ENCODE measurements at places on chromosomes 13 and 19. TPM values are rescaled to one million over a fixed set of nuclear protein-coding genes. Genes with fewer than 3 reads are reported as not detected.

DNA sequence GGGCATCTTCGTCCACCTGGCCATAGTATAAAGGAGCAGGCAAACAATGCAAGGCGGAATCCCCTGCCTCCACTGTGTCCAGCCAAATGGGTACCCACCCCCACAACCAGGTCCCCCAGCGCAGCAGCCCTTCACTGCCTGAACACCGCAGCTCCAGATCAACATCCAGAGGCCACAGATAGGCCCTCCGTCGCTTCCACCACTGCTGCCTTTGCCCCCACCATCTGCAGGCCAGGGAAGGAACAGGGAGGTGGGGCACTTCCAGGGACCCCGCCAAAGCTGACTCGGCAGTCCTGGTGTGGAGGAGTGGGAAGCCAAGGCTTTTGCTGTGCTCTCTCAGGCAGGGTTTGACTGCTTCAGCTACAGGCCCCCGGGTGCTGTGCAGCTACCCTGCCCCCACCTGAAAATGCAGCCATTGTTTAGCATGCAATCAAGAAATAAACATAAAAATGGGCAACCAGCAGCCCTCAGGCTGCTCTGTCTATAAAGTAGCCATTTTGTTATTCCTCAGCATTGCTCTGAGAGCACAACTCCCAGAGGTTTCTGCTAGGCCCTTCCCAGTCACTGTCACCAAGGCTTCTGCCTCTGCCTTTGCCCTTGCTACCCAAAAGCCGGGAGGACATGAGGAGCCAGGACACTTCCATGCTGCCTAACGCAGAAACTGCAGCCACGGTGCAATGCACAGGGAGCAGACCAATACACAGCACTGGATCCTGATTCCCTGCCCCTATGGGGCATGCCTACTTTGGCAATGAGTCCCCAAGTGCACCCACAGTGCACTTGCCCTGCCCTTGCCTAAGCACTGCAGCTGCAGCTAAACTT, 733.2 kb upstream of the KLHL1 start:
- H3K4me3 ChIP-seq, result no peak overlapping the region
- DNase-seq, result no peak
- no peak overlapping the region for H3K27ac ChIP-seq

- no peak for DNase-seq
- H3K4me1 ChIP-seq, result peaks cover 14% of the 10 kb centered on the region
- H3K27ac ChIP-seq, result no peak overlapping the region
- no peaks in the 10 kb centered on the region for H3K36me3 ChIP-seq
- no peaks in the 10 kb centered on the region for H3K27me3 ChIP-seq
These were observed 37.7 kb downstream of the ATP11A start for GRCh38 chr13:112727581-112727980.

DNA sequence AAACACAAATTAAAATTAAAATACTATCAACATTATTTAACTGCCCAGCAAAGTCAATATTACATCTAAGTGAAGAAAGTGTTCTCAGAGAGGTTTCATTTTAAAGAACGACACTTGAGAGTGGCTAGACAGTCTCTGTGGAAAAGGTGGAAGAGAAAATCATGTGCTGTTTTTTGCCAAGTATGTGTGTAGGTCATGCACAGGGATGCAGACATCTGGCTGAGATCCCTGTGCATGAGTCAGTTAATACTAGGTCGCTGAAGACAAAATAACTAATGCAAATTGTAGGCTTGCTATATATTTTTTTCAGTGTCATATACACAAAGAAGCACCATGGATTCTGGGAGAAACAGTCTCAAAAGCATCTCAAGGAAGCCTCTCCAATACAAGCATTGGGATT, 44.3 kb upstream of the ENOX1 start:
- H3K27ac ChIP-seq, result no peak overlapping the region
- no peak for DNase-seq
- H3K4me3 ChIP-seq, result no peak overlapping the region
- no peaks in the 10 kb centered on the region for H3K4me1 ChIP-seq
- H3K36me3 ChIP-seq, result no peaks in the 10 kb centered on the region

DNA sequence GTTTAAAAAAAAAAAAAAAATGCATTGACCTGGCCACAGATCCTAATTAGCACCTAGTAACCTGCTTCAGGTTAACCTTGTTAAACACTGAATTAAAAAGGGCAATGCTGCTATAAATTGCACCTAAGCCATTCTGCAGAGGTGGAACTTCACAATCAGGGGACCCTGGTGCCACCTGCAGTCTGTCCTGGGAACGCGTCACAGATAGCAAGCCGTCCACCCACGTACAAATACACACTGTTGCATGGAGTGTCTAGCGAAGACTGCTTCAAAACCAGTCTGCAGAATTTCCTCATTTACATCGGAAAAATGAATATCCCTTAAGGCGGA, 169.3 kb downstream of the COL4A1 start:
- peak; percentile 58 for DNase-seq
- H3K27ac ChIP-seq, result peak overlapping the region; percentile 51
- no peaks in the 10 kb centered on the region for H3K4me1 ChIP-seq
- peak overlapping the region; percentile 33 for H3K4me3 ChIP-seq

DNA sequence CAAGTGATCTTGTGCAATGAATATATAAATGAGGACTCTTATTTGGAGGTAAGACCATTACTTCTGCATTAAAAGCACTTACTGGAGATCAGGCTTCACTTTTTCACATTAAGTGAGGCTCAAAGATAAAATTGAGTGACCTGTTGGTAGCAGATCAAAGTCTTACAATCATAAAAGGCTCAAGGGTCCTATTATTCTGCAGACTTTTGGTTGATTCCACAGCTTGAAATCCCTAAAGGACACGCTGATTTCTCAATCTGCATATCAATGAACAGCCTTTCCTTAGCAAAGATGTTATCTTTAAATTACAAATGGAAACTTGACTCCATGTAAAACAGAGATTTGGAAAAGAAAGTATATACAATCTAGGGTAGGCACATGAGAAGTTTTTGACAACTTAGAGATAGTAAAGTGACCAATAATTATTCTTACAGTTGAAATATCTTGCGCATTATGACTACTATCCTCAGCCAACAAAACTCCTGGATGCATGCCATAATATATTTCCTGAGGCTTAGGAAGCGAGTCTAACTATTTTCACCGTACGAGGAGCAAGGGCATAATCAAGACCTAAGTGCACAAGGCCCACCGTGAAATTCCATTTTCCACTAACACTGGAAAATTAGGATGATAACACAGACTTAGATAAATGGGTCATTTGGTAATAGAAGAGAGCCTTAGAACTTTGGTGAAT, 640.7 kb downstream of the LIG4 start:
- no peaks in the 10 kb centered on the region for H3K27me3 ChIP-seq
- H3K4me1 ChIP-seq, result no peaks in the 10 kb centered on the region
- H3K36me3 ChIP-seq, result no peaks in the 10 kb centered on the region
- no peak overlapping the region for H3K4me3 ChIP-seq

DNA sequence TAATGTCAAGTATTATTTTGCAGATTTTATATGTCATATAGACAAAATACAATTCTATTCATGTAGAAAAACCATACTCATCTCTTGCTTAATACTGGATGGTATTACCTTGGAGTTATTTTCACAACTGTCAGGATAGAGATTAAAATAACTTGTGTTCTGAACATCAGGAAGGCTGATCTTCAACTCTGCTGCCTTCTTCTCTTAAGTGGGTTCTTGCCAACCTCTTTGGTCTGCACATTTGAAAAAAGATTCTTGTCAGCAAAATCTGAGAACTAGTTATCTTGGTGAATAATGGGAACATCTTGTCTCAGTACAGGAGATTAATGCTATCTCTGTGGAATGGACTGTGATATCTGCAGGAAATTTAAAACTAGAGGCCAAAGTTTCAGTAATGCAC, 95.2 kb upstream of the FAM216B start:
- H3K4me1 ChIP-seq, result no peaks in the 10 kb centered on the region
- H3K27me3 ChIP-seq, result no peaks in the 10 kb centered on the region
- H3K4me3 ChIP-seq, result no peak overlapping the region
- H3K27ac ChIP-seq, result no peak overlapping the region

- no peak within 1 kb of the TSS for H3K27ac ChIP-seq
- no peak within 1 kb of the TSS for H3K4me3 ChIP-seq
- no peaks in the 10 kb centered on the region for H3K27me3 ChIP-seq
- peak; percentile 86 for DNase-seq
These were observed at the start of gene CAPS for GRCh38 chr19:5913739-5914357. CAPS (plus strand) TSS chr19:5914254; CDS start chr19:5914407, 153 bp downstream.

DNA sequence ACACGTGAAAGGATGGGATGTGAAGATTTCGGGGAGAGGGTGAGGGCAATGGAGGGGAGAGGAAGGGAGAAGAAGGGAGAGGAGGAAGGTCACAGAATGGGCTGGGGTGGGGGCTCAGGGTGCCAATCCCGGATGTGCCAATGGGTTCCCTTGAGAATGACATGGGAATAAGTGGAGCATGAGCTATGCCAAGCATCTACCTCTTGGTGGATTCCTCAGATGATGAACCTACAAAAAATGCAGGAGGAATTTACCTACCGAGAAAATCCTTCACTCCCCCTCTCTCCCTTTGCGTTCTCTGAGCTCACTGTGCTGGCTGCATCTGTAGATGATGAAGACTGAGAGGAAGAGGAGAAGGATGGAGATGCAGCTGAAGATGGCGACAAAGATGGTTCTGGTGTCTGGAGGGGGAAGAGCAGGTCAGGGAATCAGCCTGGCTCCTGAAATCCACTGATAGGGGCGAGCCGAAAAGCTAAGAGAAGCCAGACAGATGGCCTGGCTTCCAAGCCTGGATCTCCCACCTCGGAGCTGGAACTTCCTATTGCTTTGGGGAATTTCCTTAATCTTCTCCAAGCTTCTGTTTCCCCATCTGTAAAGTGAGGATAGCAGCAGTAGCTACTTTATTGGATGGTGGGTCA, 21.6 kb downstream of the VSTM1 start:
- H3K4me1 ChIP-seq, result no peaks in the 10 kb centered on the region
- H3K36me3 ChIP-seq, result no peaks in the 10 kb centered on the region
- H3K27me3 ChIP-seq, result no peaks in the 10 kb centered on the region
- no peak for DNase-seq

GRCh38 chr13:78978381-78978998, 319.5 kb upstream of the OBI1 start:
- no peaks in the 10 kb centered on the region for H3K36me3 ChIP-seq
- H3K27ac ChIP-seq, result no peak overlapping the region
- H3K27me3 ChIP-seq, result peaks cover 6% of the 10 kb centered on the region
- peak; percentile 59 for DNase-seq
- no peaks in the 10 kb centered on the region for H3K4me1 ChIP-seq
- no peak overlapping the region for H3K4me3 ChIP-seq

DNA sequence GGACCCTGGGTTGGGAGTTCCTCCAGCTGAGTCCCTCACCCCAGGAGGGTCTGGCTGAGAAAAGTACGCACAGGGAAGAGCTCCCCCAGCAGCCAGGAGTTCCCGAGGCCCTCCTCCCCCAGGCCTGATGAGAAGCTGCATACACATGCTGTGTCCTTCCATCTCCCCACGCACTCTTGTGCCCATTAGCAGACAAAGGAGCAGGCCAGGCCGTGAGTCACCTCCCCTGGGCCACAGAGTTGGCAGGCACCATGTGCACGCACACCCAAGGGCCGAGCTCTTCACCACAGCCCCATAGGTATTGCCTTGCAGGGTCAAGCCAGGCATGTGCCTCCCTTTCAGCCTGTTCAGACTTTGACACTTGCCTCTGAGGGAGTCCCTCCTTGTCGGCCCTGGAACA, 17.5 kb downstream of the MAU2 start:
- DNase-seq, result peak; percentile 66
- peaks cover 4% of the 10 kb centered on the region for H3K4me1 ChIP-seq
- H3K4me3 ChIP-seq, result no peak overlapping the region
- no peaks in the 10 kb centered on the region for H3K27me3 ChIP-seq

- no peak overlapping the region for H3K4me3 ChIP-seq
- no peaks in the 10 kb centered on the region for H3K4me1 ChIP-seq
- no peaks in the 10 kb centered on the region for H3K36me3 ChIP-seq
- H3K27ac ChIP-seq, result no peak overlapping the region
These were observed 179.9 kb downstream of the VWA8 start for GRCh38 chr13:41780715-41781706.

GRCh38 chr13:59842507-59842906, 321.2 kb downstream of the DIAPH3 start:
- no peaks in the 10 kb centered on the region for H3K36me3 ChIP-seq
- no peak overlapping the region for H3K27ac ChIP-seq
- no peak overlapping the region for H3K4me3 ChIP-seq
- DNase-seq, result no peak
- H3K27me3 ChIP-seq, result no peaks in the 10 kb centered on the region

- no peak overlapping the region for H3K4me3 ChIP-seq
- H3K27me3 ChIP-seq, result no peaks in the 10 kb centered on the region
- no peak overlapping the region for H3K27ac ChIP-seq
These were observed 359.3 kb downstream of the EFNB2 start for GRCh38 chr13:106176117-106176516.

GRCh38 chr13:21106089-21106488, 44.7 kb upstream of the LATS2 start:
- no peak for DNase-seq
- no peak overlapping the region for H3K4me3 ChIP-seq
- H3K36me3 ChIP-seq, result no peaks in the 10 kb centered on the region
- no peaks in the 10 kb centered on the region for H3K27me3 ChIP-seq
- H3K27ac ChIP-seq, result no peak overlapping the region

GRCh38 chr13:99217461-99218110, 16.9 kb downstream of the UBAC2 start:
- no peak for DNase-seq
- no peaks in the 10 kb centered on the region for H3K27me3 ChIP-seq
- no peak overlapping the region for H3K27ac ChIP-seq
- H3K4me1 ChIP-seq, result peaks cover 18% of the 10 kb centered on the region

DNA sequence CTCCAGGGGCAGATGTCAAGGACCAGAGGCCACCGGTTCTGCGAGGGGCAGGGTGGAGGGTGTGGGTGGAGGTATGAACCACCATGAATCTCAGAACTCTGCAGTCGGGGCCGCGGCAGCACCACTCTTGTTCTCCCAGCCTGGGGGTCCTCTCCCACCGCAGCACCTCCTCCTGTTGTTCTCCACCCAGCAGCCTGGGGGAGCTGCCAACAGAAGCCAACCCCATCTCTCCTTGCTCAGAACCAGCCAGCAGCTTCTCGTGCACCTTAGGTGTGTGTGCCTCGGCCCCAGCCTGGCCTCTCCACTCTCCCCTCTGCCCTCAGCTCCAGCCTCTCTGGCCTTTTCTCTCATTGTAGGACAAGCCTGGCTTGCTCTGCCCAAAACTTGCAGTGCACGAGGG, 31.9 kb upstream of the CCNE1 start:
- H3K36me3 ChIP-seq, result no peaks in the 10 kb centered on the region
- no peaks in the 10 kb centered on the region for H3K27me3 ChIP-seq
- DNase-seq, result no peak
- H3K27ac ChIP-seq, result no peak overlapping the region
- H3K4me1 ChIP-seq, result no peaks in the 10 kb centered on the region

The UPK1A gene
- not detected for total RNA-seq

The CATSPERD gene
- total RNA-seq, result not detected

The COL5A3 gene
- total RNA-seq, result 9.3 TPM

The GPR4 gene
- 3.3 TPM for total RNA-seq

The RYR1 gene
- total RNA-seq, result 2.9 TPM

The NLRP5 gene
- not detected for total RNA-seq

The DGKH gene
- 4.8 TPM for total RNA-seq

The LRG1 gene
- 0.33 TPM for total RNA-seq

The FBXO27 gene
- 2.7 TPM for total RNA-seq

The TMC4 gene
- total RNA-seq, result 0.55 TPM

The ZNF560 gene
- total RNA-seq, result not detected

The FAM32A gene
- total RNA-seq, result 68.1 TPM

All from adrenal gland (tissue), 19 donors.